ENCODE measurements at places on chromosomes 4 and X.

GRCh38 chr4:113153529-113154101 is 104.2 kb downstream of the ANK2 start:
- no peak for DNase-seq

GRCh38 chrX:108157628-108158027 is 66.0 kb downstream of the ATG4A start:
- no peak for DNase-seq

DNA sequence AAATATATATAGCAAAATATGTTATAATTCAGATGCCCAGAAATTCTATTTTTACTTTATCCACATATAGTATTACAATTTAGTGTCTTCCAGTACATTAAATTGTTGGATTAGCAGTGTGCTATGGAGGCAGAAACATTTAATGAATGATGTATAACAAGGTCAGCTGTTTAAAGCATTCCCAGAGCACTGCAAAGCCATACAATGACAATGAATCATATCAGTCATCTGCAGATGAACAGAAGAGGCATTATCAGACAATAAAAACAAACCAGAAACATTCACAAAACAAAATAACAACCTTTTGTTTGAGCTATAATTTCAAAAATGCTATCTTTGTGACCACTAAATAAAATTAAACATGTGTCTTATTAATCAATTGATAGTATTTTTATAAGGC is 524.2 kb downstream of the FAT4 start:
- DNase-seq = no peak

DNA sequence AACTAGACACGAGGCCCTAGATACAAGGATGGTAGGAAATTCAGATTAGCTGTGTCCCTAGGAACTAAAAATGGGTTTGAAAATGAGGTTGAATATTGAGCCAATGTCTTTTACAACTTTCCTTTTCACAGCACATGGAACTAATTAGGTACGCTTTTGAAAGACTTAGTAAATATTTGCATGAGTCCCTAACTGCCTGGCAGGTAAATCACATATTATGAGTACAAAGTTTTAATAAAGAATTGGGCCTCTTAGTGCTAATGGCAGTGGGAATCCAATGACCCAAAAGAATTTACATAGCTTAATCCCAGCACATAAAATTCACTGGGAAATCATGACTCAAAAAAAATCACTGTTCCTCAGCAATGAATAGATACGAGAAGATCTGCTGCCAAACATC is 16.8 kb downstream of the MUC7 start:
- no peak for DNase-seq

DNA sequence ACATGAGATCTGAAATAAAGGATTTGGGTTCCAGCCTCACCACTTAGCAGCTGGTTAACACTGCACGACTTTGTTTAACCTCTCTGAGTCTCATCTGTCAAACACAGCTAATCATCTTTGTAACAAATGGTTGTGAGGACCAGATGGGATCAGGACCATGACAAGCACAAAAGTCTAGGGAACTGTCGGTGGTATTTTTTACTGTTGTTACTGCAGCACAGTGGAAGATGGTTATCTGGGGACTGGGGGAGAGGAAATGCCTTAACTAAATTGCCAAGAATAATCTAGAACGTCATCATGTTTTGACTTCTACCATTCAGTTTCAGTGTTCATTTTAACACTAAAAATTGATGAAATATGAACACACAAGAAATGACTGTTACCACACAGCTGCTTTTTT is 99.5 kb downstream of the ADGRA3 start:
- no peak for DNase-seq

DNA sequence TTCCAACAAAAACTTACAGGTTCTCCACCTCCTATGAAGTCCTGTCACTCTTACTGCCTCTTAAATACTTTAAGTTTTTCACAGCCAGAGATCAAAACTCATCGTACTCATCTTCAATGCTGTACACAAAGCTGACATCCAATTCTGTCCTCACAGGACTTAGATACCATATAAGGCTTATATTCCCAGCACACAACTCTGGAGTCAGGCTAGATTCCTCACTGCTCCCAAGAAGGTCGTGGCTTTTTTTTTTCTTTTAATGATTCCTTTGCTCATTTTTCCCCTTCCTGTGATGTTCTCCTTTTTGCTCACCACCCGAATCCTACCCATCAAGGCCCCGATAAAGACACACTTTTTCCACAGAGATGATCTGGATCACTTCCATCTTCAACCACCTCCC is 914 bp downstream of the TRAPPC2 start:
- no peak for DNase-seq

- DNase-seq = no peak
Measured at GRCh38 chr4:123043793-123044425, 121.5 kb upstream of the NUDT6 start.

DNA sequence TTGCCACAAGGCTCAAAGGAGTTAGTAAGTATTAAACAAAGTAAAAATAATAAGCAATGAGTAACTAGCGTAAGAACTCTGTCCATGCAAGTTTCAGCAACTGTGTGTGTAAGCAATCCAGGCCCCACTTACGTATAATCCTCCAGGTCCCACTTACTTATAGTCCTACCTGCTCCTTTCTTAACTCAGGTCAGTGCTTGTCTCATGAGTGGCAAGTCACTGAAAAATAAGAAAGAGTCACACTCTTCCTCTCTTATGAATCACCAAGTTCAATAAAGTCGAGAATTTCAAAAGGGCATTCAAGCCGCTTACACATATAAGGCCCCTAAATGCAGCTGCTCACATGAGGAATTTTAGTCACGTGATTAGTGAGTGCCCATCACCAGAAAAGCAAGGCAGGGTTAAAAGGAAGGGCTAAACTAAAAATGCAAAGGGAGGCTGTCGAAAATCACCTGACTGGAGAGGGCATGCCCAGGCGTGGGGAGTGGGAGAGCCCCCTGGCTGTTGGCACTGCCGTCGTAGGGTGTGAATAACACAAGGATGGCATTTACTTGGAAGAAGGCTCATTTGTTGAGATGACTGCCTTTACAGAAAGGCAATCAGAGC is 58.2 kb downstream of the ZNF827 start:
- no peak for DNase-seq

DNA sequence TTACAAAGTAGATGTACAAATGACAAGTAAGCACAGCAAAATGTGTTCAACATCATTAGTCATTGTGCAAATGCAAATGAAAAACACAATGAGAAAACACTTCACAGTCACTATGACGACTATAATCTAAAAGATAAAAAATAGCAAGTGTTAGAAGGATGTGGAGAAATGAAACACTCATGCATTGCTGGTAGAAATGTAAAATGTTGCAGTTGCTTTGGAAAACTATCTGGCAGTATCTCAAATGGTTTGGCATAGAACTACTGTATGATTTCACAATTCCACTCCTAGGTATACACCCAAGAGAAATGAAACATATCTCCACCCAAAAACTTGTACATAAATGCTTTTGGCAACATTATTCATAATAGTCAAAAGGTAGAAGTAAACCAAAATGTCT is 459.7 kb upstream of the TRAM1L1 start:
- DNase-seq = no peak

GRCh38 chr4:72365016-72365415 is 204.0 kb downstream of the ADAMTS3 start:
- DNase-seq = no peak

- no peak for DNase-seq
Measured at GRCh38 chr4:85967872-85968271, 392.0 kb downstream of the MAPK10 start.

DNA sequence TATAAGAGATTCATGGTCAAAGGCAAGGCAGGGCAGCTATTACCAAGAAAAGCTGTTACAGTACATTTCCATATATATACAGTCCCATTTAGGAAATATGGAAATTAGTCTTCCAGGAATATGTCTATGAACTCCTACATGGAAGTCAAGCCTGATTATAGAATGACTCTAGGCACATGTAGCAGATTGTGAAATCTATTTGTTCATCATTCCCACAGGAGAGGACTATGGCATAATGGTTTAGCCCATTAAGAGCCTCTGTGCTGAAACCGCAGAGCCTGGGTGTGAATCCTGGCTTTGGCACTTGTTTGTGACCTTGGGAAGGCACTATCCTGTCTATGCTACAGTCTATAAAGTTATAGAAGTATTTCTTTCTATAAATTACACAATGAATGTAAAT is 764.8 kb downstream of the RAPGEF2 start:
- no peak for DNase-seq

DNA sequence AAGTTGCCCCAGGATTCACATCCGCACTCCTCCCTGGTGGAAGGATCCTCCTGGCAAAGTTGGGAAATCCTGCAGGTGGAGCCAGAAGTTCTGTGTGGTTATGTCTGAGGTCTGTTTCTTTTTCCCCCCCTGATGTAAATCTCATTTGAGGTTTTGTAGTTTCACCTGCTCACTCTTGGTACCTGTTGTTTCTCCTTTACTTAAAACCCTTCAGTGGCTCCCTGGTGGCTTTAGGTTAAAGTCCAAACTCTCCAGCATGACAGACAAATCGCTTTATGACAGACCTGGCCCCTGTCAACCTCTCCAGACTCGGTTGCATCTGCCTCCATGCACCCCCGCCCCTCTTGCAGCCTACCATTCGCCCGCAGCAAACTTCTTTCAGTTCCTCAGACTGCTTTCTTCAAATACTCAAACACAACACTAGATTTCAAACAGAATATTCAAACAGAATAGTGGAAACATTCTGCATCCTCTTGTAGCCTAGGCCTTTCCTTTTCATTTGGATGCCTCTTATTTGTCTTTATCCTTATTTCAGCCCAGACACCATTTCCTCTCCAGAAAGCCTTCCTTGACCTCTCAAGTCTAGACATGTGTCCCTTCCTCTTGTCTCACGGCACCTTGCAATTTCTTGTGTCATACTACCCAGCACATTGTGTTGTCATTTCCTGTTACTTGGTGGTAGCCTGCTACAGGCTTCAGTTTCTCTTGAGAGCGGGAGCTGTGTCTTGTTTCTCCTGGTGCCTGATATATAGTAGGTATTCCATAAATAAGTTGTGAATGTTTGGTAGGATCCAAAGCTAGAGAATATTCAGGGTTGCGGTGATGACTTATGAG is 24.8 kb downstream of the IL13RA1 start:
- peak; percentile 36 for DNase-seq

DNA sequence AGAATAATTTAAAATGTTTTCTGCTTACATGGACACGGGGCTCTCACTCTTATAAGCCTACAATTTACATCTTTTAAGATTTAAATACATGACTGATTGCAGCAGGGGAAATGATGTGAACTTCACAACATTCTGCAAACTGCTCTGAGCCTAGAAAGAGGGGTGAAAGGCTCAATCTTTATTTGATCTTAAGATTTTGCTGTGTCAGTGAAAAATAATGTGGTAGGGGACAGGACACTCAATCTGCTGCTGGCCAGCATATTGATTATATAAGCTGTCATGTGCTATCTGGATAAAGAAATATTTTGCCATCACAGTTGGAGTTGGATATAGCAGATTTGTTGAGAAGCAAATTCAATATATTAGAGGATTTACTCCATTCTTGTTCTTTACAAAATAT is 2210.5 kb downstream of the PCDH7 start:
- DNase-seq = no peak

DNA sequence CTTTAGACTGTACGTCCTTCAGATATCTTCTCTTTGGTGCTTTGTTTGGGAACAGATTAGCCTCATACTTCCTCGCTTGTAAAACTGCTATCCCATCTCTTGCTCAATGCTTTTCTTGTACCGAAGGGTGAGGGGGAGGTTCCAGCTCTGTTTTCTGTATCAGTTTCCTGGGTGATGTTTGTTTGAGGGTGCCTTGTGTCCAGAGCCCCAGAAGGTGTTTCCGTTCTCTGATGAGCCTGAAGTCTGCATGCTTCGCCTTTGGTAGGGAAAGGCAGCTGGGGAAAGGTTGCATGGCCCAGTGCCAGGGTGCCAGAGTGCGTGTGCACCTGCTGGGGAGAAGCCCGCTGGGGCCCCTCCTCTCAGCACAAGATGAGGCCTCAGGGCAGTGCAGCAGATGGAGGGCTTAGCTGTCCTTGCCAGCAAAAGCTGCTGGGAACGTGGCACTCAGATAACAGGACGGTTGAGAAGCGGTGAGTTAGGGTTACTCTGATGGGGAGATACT is 73.7 kb downstream of the TBL1X start:
- no peak for DNase-seq

Data from CD4-positive, alpha-beta T cell treated with Interleukin-4 for 1 hour (primary cell).